Activated CD4-positive, CD25-positive, alpha-beta regulatory T cell treated with anti-CD3 and anti-CD28 coated beads, Interleukin-2, amount 50 U/mL, for 24 hours (primary cell): ENCODE measurements at places on chromosomes 12 and 14.

DNA sequence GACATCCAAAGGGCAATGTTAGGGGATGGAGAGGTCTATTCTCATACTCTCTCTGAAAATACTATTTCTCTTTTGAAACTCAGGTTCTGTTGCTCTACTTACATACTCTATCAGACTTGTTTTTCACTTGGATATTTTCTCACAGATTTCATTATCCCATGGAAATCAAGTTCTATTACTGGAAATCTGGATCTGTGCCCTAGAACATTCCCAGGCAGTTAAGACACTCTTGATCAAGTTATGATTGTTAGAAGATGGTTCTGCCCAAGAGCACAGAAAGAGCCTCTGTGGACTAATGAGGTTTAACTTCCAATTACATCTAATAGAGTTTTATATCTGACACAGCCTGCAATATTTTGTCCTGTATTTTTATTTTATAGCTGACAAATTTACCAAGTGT, 591.0 kb upstream of the ATP2B1 start:
- no peak for ATAC-seq

DNA sequence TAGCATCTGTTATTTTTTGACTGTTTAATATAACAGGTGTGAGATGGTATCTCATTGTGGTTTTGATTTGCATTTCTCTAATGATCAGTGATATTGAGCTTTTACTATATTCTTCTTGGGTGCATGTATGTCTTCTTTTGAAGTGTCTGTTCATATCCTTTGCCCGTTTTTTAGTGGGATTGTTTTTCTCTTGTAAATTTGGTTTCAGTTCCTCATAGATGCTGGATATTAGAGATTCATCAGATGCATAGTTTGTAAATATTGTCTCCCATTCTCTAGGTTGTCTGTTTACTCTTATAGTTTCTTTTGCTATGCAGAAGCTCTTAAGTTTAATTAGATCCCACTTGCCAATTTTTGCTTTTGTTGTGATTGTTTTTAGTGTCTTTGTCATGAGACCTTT, 48.9 kb upstream of the NEDD1 start:
- no peak for ATAC-seq

DNA sequence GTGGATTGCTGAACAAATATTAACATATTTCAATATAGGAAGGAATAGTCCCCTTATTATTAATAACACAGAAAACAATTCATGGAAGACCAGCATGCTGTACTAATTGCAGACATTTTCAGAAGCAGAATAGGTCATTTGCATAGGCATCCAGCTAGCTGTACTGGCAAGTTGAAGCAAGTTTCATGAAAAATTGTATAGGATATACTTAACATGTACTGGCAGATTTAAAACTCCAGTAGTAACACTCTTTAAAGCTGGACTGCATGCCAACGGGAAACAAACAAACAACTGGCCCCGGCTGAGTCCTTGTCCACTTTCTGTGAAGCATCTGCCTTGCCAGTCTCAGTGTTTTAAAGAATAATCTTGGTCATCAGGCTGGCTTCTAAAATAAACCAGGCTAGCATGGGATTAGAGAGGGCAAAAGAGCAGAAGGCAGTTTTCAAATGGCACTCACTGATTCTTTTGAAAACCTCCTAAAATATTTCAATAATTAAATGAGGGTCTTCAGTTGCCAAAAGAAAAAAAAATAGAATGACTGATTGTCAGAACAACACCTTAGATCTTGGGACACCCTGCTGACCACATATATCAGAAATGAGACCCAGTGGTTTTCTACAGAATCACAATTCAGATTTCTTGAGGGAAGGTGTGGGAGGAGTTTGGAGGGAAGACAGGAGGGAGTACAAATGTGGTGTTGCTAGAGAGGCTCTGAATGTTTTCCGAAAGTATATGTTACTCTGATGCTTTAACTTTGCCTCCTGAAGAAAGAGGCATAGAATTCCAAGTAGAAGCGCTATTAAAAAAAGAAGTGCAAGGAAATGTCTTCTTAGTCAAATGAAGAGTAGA, 122.5 kb upstream of the KRAS start:
- no peak for ATAC-seq

DNA sequence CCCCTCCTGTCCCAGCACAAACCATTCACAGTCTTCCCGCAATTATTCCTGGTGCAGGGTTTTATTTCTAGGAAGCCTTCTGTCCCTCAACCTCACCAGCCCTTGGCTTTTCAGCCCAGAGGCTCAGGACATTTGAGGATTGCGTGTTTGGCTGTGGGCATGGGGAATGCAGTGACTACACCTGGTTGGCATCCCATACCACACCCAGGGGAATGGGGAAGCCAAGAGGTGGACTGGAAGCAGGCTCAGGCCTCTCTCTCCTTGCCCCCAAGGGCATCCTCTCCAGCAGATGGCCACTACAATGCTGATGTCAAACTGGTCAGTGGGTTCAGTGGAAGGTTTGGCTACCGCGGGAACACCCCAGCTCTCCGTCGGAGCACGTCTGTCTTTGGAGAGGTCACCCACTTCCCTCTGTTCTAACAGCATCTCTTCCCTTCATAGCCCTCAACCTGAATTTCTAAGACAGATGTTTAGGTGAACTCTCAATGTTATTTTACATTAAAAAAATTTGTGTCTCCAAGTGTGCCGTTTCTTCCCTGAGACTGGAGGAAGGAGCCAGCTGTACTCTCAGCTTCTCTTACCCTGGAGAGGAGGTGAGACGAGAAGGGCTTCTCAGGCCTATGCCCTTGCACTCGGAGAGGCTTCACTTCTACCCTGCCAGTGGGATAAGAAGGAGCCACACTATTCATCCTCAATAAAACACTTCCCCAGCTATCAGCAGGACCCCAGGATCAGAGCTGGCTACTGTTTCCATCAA, 35.5 kb downstream of the DCAF4 start:
- ATAC-seq = no peak

DNA sequence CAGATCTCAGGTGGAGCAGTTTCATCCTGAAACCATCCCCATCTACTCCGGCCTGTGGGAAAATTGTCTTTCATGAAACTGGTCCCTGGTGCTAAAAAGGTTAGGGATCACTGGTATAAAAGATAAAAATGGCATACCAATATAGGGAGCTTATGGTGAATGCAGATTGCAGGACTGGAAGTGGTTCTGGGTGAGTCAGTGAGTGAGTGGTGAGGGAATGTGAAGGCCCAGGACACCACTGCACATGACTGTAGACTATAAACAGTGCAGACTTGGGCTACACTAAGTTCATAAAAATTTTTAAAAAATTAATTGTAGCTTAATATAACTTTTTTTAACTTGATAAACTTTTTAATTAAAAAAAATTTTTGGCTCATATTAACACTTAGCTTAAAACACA, 67.0 kb upstream of the RD3L start:
- ATAC-seq = no peak

- no peak for ATAC-seq
Observed at GRCh38 chr14:64873506-64874219, 6.0 kb downstream of the SPTB start.

GRCh38 chr14:104895786-104896661, 28.7 kb upstream of the PLD4 start:
- ATAC-seq = no peak

DNA sequence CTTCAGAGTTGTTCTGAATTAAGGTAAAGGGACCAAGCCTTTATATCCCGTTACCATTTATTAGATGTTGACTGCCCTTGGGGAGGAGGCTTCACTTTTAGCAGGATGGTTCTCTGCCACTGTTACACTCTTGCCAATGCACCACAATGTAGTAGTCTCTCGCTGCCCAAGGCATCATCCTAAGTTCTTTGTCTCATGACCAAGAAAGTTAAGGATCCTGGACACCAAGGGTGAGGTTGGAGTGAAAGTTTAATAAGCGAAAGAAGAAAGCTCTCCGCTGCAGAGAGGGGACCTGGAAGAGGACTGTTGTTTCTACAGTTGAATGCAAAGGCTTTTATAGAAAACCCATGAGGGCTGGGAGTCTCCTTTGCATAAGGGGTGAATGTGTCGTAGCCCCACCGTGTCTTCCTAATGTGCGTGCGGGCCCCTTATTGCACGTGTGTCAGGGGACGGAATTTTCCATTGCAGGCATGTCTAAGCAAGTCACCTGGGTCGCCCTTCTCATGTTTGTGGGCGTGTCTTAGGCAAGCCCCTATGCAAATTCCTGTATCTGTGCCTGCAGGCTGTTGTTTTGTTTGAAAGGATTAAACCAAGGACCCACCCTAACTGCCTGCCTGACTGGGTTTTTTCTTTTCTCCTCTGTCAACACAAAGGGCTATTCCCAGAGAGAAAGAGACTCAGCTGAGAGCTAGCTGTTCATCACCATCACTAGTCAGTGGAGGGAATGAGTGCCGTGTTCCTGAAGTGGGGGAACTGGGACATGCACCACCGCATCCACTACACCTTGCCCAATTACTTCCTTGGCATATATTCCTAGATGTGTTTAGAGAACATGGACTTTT, 17.6 kb upstream of the RNASE1 start:
- ATAC-seq = no peak

DNA sequence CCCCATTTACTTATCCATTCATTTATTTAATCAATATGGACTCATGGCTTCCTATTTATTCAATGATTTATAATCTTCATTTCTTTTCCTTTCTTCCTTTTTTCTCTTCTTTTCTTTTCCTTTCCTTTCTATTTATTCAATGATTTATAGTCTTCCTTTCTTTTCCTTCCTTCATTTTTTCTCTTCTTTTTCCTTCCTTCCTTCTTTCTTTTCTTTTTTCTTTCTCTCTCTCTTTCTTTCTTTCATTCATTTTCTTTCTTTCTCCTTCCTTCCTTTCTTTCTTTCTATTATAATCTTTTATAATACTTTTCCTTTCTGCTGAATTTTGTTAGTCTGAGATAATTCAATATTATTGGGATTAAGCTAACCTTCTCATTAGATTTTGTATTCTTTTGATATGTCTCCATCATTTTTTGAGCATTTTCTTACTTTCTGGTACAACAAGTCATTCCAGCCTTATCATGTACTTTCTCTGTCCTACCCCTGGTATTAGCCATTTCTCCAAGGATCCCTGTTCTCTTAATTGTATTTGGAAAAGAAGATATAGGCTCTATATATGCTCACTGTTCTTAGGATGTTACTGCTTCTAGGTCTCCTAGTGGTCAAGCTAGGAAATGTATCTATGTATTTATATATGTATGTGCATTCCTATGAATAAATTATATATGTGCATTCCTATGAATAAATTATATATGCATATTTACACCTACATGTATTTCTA, 12.1 kb downstream of the LACRT start:
- no peak for ATAC-seq

DNA sequence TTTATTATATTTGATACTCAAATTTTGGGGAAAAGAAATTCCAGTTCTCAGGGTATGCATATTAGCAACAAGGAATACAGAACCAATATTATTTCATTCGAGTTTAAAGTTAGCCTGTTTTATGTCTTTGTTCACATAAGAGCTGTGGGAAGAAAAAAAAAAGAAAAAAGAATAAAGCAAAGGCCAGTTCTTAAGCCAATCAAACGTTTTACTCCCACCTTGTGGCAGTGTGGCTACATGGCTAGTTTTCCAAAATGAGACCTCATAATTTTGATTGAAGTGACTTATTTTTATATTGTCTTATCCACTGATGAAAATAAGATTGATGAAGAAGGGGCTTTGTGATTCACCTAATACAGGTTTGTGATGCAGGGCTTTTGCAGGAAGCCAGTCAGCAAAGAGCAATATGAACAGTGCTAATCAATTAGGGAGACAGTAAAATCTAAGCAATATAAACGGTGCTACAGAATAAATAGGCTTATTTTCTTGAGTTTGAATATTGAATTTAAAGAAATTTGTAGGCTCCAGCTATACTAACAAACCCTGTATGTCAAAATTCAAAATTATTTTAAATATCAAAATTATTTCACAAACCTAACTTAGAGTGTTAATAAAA, 624.1 kb upstream of the FOXG1 start:
- no peak for ATAC-seq

DNA sequence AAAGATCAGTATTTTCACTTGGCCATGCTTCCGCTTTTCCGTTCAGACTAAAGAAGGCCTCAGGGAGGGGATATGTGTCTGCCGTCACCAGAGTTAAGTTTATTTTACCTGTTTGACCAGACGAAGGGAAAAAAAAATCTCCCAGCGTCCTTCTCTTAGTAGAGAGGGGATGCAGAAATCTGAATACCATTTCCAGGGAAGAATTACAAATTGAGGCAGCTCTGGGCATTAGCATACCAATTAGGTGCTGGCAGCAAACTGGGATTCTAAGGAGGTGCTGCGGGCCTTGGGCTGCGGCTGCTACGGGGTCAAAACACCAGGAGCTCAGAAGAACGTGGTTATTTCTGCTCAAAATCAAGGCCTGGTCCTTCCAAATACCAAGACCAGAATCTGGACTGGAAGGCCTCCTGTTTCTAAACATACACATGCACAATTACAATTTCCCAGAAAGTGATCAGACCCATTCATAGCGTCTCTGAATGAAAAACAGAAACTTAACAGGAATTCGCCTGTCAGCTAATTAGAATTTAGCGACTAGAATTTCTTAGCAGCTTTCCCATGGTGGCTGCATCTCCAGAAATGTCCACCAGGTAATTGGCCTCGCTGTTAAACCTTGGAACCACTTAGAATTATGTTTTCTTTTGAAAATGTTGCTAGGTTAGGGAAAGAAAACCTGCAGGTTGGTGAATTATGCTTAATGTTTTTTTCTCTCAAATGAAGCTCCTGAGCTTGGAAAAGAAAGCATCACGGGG, 617.0 kb downstream of the VRK1 start:
- no peak for ATAC-seq

DNA sequence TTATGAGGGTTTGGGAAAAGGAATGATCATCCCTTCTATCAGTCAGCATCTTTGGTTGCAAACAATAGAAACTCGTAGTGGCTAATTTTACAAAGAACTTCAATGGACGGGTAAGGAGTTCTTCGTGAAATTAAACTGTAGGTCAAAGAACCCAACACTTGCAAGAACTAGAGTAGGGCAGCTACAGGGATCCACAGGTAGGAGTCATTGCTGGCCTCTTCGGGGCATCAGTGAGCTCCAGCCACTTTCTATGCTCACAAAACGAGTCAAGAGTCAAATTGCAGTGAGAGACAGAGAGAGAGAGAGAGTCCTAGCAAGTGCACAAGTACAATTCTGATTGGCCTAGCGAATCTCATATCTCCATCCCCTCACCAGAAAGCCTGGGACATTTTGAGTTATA, 29.9 kb upstream of the OTX2 start:
- no peak for ATAC-seq

GRCh38 chr12:19251481-19252132, 122.1 kb downstream of the PLEKHA5 start:
- ATAC-seq = no peak

- ATAC-seq = no peak
Observed at GRCh38 chr12:93873561-93873960, 196.4 kb downstream of the CRADD start.

- no peak for ATAC-seq
Observed at GRCh38 chr14:77023001-77023996, 5.2 kb downstream of the IRF2BPL start.

DNA sequence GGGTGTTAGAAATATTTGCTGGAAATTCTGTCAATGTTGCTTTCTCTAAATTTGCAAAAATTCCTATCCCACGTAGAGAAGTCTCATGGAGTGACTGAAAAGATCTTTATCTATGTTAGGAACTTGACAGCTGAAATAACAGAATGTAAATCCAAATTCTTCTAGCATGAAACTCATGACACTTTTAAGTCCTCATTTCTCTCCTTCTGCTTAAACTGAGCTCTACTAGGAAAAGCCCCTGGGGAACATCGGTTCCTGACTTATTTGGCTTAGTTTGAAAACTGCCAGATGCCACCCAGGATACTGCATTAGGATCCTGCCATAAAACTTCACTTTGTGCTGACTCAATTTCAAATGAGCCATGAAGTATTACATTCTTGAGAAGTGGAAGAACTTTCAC, 426.0 kb downstream of the GALC start:
- ATAC-seq = no peak

- ATAC-seq = no peak
Observed at GRCh38 chr12:62903151-62903550, 31.8 kb downstream of the PPM1H start.
